ENCODE measurements at places on chromosomes 6 and 20.

DNA sequence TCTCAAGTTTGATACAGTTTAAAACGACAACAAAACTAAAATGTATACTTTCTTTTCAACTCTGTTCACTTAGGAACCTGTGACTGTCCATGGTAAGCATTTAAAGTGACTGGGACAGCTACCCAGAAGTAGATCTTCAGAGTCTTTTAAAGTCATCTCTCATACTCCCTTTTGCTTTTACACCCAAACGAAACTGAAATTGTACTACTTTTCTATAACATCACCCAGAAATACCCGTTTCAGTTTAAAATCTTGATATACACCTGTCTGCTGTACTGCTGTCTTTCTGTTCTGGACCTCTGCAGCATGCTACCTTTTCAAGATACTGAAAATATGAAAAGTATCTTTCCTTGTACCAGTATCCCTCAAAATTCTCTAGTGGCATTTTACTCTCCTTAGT lies 170.4 kb upstream of the THEMIS start:
- DNase-seq: no peak

DNA sequence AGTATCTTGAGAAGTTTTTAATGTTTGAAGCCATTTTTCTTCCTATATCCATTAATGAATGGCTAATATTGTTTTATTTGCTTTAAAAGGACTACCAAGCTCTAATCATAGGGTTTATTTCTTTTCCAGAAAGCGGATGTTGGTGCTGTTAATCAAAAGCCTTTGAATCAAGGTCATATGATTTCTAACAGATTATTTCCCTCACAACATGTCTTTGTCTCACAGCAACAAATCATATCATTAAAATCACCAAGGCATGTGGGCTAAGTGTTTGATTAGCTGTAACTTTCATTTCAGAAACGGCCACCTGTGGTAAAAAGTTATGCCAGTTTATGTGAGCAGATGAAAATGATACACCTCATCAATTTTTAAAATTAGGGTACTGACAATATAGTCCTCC lies 21.7 kb downstream of the TRAF3IP2 start:
- no peak for DNase-seq

GRCh38 chr6:1572892-1573291 lies 36.8 kb upstream of the FOXC1 start:
- DNase-seq: no peak

GRCh38 chr6:146357578-146358430 lies 185.8 kb upstream of the RAB32 start:
- DNase-seq: peak; percentile 81

- DNase-seq: no peak
These were observed 95.9 kb upstream of the PLEKHG1 start for GRCh38 chr6:150503586-150504339.

- DNase-seq: peak; percentile 47
These were observed at the start of gene PPP1R18 for GRCh38 chr6:30686009-30686907. PPP1R18 (minus strand) TSS chr6:30686645; CDS start chr6:30686018, 627 bp downstream.

GRCh38 chr6:24855395-24856245 lies 56.9 kb upstream of the ARMH2 start:
- peak; percentile 46 for DNase-seq

DNA sequence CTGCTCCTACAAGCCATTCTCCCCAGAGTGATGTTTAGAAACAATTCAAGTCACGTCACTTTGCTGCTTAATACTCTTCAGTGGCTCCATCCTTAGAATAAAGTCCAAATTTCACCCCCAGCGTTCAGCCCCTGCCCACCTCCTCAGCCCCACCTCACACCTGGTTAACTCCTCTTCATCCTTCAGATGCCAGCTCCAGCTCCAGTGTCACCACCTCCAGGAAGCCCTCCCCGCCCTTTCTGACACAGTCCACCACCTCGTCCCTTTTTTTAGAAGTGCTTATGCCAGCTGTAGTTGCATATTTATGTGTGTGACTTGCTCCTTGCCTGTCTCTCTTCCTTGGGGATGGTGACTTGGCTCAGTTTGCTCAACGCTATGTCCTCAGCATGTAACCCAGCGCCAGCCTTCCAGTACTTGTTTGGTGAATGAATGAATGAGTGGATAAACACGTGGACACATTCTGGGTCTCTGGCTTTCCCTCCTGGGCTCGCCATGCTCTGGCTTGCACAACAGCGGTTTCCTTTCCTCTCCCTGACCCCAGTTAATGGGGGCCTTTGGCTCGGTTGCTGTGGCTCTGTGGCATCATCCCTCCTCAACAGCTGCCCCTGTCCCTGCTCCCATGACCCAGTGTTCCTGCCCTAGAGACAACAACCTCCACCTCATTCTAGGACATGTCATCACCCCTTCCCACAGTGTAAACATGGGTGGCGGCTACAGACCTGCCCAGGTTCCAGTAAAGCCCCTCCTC lies 3.7 kb upstream of the IP6K3 start:
- DNase-seq: no peak

DNA sequence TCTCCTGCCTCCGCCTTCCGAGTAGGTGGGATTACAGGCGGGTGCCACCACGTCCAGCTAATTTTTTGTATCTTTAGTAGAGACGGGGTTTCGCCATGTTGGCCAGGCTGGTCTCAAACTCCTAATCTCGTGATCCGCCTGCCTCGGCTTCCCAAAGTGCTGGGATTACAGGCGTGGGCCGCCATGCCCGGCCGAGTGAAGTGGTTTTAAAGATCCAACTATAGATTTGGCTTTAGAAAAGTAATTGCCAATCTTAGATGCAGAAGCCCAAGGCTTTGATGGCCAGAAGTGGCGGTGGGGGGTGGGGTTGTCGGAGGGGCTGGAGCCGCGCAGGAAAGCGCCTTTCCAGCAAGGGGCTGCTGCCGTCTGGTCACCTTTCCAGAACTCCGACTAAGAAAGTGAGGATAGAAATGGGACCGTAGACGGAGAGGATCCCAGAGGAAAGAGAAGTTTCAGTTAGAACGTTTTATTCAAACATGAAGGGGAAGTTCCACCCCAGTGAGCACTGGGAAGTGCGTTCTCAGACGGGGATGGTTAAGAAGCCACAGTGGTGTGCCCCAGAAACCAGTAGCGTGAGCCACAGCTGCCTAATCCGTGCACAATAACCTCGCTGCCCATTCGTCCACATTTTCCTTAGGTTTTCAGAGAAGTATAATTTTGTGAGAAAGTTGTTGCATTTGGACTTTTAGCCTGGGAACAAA lies 69.7 kb downstream of the DLL1 start:
- no peak for DNase-seq

DNA sequence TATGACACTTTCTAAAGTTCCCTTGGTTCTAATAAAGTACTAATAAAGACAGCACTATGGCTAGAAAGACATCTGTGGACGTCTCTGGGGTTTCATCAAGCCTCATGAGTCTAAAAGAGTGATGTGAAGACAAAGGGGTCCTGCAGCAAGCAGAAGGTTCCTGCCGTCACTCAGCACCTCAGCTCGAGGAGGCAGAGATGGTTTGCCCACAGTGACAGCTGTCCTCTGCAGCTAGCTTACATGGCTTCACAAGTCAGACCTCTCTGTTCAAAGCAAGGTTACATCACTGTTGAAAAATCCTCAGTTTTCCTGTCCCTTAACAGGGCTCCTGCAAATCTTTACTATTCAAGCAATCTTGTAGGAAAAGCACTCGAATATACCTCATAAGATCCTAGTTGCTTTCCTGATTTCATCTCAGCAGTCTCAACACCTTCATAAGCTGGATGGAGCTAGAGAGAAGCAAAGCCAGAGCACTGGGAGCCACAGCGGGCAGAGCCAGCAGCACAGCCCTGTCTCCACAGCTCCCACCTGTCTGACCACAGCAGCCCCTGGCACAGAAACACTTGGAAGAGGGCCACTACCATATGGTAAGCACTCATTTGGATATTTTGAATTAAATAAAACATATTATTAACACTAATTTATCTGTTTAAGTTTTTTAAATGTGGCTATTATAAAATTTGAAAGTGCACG lies 202.3 kb downstream of the GMDS start:
- no peak for DNase-seq

GRCh38 chr20:45771182-45771759 lies 20.4 kb downstream of the WFDC3 start:
- DNase-seq: peak; percentile 72

- no peak for DNase-seq
These were observed 167.9 kb upstream of the TNFAIP3 start for GRCh38 chr6:137699031-137699683.

DNA sequence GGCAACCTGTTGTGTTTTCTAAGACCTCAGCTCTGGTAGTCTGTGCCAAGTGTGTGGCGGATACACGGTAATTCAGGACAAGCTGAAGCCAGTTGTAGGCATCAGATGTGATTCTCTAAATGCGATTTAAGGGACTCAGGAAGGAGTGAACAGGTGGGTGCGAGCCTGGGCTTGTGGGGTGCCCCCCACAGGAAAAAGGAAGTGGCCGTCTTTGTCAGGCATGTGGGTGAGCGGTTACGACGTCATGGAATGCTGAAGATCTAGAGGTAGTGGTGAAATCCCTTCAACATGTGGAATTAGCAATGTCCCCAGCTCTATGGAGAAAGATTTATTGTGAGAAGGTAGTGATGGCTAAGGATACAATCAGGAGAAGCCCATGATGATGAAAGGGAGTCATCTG lies 95.1 kb upstream of the EXOC2 start:
- no peak for DNase-seq

- peak; percentile 24 for DNase-seq
These were observed 39.7 kb downstream of the BCAS4 start for GRCh38 chr20:50834599-50835005.

Data from stromal cell of bone marrow (primary cell).